ENCODE measurements at places on chromosomes 11 and 22.

DNA sequence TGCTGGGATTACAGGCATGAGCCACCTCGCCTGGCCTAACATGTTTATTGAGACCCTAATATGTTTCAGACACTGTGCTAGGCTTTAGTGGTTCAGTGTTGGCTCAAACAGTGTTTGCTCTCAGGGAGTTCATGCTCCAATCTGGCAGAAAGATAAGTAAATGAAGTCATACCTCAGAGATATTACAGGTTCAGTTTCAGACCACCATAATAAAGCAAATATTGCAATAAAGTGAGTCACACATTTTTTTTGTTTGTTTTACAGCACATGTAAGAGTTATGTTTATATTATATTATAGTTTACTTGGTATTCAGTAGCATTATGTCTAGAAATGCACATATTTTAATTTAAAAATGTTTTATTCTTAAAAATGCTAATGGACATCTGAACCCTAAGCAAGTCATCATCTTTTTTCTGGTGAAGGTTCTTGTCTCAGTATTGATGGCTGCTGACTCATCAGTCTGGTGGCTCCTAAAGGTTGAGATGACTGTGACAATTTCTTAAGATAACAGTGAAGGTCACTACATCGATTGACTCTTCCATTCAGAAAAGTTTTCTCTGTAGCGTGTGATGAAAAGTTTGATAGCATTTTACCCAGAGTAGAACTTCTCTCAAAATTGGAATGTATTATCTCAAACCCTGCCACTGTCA lies 243.0 kb upstream of the ANO5 start:
- no peak for DNase-seq

- DNase-seq: no peak
Observed at GRCh38 chr11:126138636-126139035, 72.8 kb downstream of the RPUSD4 start.

GRCh38 chr11:128058580-128059208 lies 528.7 kb downstream of the ETS1 start:
- DNase-seq: no peak

DNA sequence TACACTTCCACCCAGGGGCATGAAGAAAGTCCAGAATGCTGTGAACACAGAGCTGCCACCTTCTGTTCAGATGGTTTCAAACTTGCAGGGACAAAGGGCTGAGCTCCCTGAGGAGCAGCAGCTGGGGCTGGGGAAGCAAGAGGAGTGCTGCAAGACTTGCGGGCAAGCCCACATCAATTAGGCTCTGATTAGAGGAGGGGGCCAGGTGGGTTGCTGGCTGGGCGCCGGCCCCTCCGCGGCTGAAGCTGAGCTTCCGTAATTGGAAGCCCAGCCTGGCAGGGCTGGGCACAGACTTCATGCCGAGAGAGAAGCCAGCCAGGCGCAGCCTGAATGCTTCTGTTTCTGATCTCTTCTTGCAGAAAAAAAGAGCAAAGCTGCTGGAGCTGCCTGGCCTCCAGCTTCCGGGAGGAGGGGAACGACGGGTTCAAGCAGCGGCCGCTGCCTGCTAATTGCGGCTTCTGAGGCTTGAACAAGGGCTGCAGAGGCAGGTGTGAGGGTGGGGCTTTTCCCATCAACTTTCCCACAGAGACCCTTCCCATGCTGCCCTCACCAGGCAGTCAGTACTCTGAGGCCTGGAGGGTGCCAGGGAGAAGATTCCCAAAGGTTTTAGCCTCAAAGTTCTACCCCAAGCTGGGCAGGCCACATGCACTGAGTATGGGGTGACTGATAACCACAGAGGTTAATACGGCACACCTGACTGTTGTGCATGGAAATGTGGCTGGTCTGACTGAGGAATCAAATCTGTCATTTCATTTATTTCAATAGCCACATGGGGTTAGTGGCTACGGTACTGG lies 91.1 kb upstream of the LMO1 start:
- no peak for DNase-seq

DNA sequence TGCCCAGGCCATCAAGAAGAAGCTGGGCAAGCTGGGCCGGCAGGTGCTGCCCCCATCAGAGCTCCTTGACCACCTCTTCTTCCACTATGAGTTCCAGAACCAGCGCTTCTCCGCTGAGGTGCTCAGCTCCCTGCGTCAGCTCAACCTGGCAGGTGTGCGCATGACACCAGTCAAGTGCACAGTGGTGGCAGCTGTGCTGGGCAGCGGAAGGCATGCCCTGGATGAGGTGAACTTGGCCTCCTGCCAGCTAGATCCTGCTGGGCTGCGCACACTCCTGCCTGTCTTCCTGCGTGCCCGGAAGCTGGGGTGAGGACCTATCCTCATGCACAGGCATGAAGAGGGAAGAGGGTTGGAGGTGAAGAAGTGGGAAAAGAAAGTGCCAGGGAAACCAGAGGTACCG lies 5.3 kb upstream of the NHERF4 start:
- DNase-seq: no peak

GRCh38 chr11:119688356-119688755 lies 40.6 kb downstream of the NECTIN1 start:
- no peak for DNase-seq

- DNase-seq: no peak
Observed at GRCh38 chr11:131938351-131938751, 567.9 kb downstream of the NTM start.

- DNase-seq: no peak
Observed at GRCh38 chr22:41175546-41175945, 29.6 kb upstream of the L3MBTL2 start.

- DNase-seq: no peak
Observed at GRCh38 chr11:2999464-2999998, 7.4 kb upstream of the NAP1L4 start.

- DNase-seq: no peak
Observed at GRCh38 chr11:105167244-105167643, 27.7 kb upstream of the CARD18 start.

DNA sequence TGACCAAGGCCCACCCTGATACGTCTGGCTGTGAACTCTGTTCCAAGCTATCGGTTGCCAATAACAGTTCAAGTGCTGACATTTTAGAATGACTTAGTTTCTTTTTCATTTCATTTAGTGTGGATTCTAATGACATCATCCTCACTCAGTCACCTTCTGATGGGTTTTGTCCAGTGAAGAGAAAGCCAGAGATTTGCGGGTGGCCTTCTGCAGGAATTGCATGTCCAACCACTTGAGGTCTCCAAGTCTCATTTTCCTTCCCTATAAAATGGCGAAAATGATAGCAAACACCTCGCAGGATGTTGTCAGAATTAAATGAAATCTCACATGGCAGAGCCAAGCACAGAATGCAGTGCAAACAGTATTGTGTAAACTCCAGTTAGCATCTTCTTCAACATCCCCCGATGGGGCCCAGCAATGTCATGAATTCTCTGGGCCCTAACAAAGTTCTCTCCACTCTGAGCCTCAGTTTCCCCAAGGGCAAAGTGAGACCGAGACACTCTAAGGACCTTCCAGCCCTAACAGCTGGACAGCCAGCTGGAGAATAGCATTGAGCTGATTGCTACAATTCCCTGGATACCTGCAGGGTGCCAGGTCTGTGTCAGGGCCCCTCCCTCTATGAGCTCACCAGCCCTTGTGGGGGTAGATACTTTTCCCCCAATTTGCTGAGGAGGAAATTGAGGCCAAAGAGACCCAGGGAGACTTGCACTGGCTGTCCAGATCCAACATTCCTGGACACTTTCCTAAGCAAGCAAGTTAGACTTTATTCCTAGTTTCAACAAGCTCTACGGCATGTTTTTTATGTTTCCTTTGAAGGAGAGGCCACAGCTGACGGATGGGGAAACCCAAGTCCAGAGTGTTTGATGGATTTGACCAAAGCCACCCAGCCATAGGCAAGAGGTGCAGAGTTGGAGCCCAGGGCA lies 286.7 kb downstream of the MN1 start:
- DNase-seq: no peak

DNA sequence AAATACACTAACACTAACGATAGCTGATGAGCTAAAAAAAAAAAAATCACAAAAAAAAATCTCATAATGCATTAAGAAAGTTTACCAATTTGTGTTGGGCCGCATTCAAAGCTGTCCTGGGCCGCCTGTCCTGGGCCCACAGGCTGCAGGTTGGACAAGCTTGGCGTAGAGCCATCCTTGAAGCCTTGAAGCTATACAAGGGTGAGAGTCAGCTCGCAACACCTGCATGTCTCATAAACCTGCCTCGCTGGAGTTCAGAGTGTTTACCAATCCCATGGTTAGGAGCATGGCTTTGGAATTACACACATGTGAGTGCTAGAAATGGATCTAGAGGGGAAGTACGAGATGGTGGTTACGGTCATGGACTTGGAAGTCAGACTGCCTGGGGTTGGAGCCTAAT lies 453.7 kb downstream of the INSC start:
- DNase-seq: no peak

GRCh38 chr22:30864441-30865420 lies 103.8 kb downstream of the MORC2 start:
- DNase-seq: no peak

GRCh38 chr11:2797121-2797711 lies 88.4 kb downstream of the CDKN1C start:
- DNase-seq: no peak

- no peak for DNase-seq
Observed at GRCh38 chr11:113351068-113351450, 36.5 kb upstream of the ANKK1 start.

- no peak for DNase-seq
Observed at GRCh38 chr11:44658506-44658850, 68.3 kb upstream of the TSPAN18 start.

GRCh38 chr11:8624698-8625097 lies 30.7 kb upstream of the STK33 start:
- DNase-seq: no peak

DNA sequence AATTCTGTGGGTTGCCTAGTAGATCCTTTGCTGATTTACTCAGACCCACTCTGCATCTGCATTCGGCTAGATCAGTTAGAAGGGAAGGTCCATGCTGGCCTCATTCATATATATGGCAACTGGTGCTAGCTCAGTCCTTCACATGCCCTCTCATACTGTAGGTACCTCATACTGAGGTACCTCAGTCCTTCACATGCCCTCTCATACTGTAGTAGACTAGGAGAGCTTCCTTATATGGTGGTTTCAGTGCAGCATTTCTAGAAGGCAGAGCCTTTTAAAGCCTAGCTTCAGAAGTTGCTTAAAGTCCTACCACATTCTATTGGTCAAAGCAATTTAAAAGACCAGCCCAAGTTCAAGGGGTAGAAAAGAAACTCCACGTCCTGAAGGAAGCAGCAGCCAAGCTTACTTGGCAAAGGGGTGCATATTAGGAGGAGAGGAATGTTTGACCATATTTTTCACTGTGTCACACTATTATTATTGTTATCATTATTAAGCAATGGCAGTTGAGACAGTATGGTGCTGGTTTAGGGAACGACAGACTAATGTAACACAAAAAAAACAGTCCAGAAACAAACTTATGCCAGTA lies 356.4 kb downstream of the DYNC2H1 start:
- no peak for DNase-seq

DNA sequence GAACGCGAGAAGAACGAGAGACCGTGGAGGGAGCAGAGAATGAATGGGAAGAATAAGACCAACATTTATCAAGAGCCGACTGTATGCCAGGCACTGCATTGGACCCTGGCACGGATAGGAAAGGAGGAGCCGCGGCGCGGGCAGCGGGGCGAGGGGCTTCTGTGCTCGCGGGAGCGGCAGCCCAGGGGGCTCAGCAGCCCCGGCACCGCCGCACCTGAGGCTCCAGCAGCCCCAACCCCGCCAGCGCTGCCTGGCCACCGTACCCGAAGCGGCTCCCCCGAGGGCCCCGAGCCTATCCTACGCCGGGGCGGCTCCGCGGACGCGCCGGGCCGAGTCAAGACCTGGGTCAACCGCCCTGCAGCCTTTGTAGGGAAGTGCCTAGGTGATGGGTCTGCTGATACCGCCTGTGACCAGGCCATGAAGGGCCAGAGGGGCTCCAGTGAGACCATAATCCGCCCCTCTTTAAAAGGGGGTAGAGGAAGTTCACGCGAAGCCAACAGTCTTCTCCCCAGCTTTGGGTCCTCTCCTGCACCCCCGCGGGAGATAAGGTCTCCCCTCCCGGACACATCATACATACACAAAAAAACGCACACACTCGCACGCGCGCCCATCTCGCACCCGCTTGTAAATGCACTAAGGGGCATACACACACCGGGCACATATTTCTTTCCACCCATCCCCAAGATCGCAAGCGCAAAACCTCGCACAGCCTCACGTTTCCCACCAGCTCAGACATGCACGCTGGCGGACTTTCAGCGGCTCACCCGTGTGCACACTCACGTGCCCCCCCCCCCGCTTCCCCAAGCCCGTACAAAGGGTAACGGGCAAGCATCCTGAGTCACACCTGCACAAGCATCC lies 935 bp upstream of the RTN4RL2 start:
- no peak for DNase-seq

- no peak for DNase-seq
Observed at GRCh38 chr11:98180921-98181320, 839.8 kb upstream of the CNTN5 start.

Measured in GM04503 (cell line).